ENCODE measurements at places on chromosomes 16 and 17.

DNA sequence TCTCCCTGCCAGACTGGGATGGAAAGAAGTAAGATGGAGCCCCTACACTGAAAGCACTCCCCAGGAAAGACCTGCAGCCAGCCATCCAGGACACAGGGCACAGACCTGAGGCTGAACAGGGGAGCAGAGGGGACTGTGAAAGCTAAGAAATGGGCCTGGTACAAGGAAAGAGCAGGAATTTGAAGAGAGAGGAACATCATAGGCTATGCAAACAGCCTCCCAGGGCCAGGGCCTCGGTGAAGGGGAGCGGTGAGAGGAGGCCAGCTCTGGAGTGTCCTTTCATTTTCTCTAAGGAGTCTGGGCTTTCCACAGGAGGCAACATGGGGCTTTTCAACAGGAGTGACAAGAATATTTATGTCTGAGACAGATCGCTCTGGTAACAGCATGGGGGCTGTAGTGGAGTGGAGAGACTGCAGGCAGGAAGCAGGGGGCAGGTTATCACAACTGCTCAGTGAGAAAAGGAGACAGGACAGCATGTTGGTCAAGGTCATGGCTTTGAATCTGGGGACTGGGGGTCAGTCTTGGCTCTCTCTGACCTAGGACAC is 50.1 kb downstream of the TOM1L2 start:
- DNase-seq: no peak

GRCh38 chr17:71983828-71984227 is 137.0 kb upstream of the SOX9 start:
- no peak for DNase-seq

DNA sequence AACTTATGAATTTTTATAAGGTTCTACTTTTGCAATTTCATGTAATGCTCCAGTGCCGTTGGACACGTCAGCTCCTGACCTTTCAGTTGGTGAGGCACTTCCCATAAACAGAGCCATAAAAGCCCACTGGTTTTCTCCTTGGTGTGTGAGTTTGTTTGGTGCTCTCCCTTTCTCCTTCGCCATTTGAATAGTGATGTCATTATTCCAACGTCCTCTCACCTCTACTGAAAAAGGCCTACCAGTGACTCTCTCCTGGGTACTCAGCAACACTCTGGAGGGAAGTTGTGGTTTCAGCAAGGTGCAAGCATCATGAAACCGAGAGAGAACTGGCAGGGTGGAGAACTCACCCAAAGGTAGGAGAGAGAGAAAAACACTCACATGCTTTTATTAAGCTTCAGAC is 29.6 kb upstream of the HNF1B start:
- no peak for DNase-seq

DNA sequence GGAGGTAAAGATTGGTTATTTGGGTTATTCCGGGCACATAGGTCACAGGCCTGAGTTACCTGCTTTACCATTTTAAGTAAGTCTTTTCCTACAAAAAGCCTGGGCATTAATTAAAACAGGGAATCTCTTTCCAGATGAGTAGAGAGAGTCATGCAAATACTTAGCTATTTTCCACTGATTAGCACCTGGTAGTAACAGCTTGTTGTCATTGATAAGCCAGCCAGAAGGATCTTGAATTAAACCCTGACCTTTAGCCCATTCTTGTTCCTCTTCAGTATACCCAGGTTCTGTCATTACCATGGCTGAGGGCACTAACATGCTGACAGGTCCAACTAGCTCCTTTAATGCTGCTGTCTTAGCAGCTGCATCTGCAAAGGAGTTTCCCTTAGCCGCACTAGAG is 44.4 kb upstream of the ARL4D start:
- DNase-seq: no peak

DNA sequence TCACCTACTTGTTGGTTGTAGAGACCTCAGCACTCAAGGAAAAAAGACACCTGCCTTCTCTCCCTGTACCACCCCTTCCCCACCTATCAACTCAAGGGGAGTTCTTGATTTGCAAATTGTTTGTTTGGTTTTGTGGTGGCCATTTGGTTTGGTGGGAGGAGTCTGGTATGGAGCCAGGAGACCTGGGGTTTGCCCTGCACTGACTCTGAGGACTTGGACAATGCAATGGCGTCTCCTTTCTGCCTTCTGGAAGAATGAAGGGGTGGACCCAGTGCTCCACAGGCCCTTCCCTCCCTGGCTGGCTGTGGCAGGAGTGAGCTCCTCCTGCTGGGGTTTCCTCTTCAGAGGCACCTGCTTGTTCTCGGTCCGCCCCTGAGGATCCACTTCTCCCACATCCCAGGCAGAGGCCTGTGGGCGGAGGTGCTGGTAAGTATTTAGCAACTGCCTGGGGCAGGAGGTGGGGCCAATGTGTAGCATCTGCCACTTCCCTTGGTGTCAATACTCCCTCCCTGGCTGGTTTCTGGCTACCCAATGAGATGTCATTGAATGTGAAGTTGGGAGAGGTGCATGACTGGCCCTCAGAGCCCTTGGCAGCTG is 164.5 kb downstream of the NTN1 start:
- peak; percentile 17 for DNase-seq

DNA sequence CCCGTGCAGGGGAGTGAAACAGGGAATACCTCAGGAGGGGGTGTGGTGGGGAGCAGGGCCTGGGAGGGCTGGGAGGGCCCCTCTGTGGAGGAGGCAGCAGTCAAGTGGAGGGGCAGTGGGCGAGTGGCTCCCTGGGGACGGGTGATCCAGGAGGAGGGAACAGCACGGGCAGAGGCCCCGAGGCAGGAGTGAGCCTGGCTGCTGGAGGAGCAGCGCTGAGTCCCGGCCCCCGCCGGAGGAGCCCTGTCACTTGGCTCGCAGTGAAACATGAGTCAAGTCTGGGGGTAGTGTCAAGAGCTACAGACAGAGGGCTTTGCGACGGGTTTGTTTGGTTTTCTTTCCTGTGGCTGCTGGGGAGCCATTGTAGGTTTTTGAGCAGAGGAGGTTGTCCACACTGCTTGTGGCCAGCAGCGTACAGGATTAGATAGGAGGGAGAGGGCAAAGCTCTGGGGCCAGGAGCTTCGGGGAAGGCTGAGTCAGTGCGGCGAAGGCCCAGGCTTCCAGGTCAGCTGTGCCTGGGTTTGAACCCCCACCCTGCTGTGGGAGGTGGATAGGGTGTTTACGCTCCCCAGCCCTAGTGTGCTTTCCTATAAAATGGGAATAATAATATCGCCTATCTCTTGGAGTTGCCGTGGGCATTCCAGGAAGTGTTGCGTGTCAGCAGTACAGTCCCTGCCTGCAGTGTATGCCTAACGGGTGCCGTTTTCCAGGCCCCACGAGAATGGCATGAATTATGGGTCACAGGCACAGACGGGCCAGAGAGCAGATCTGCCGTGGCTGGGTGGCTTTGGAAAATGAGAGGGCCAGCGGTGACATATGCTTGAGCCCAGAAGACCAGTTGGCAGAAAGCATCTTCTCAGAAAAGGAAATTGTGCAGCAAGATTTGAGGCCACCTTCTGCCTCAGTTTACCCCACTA is 115.9 kb upstream of the CIBAR2 start:
- peak; percentile 78 for DNase-seq

DNA sequence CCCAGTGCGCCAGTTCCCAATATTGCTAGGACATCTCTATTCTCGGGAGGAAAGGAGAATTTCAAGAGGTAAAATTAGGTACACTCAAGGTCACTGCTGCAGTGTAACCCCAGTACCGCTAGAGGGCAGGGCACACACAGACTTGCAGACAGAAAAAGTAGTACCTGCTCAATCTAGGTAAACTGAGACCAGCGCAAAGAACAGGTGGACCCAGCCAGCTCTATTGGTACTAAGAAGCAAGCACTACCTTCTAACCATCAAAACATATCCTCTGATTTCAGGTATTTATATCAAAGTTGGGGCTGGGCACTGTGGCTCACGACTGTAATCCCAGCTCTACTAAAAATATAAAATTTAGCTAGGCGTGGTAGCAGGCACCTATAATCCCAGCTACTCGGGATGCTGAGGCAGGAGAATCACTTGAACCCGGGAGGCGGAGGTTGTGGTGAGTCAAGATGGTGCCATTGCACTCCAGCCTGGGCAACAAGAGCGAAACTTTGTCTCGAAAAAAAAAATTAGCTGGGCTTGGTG is 3.6 kb upstream of the WDR81 start:
- peak; percentile 29 for DNase-seq
